ENCODE measurements at places on chromosomes 4 and X.

GRCh38 chr4:27764526-27764837 lies 903.8 kb downstream of the STIM2 start:
- DNase-seq = no peak

DNA sequence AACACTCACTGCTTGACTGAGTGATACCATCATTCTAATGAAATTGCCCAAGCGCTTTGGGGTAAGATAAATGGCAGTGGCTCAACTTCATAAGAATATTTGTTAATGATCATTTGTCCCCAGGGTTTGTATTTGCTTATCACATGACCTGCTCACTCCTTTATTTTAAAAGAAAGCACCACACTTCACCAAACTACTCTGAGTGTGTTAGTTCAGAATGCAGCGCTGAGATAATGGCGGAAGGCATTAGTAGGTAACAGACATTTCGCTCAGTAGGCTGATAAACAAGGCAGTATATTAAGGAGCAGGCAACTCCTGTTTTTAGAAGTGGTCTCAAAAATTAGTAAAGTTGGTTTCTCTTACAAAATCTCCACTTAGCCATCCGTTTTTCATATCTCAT lies 1.6 kb downstream of the SNX25 start:
- no peak for DNase-seq

DNA sequence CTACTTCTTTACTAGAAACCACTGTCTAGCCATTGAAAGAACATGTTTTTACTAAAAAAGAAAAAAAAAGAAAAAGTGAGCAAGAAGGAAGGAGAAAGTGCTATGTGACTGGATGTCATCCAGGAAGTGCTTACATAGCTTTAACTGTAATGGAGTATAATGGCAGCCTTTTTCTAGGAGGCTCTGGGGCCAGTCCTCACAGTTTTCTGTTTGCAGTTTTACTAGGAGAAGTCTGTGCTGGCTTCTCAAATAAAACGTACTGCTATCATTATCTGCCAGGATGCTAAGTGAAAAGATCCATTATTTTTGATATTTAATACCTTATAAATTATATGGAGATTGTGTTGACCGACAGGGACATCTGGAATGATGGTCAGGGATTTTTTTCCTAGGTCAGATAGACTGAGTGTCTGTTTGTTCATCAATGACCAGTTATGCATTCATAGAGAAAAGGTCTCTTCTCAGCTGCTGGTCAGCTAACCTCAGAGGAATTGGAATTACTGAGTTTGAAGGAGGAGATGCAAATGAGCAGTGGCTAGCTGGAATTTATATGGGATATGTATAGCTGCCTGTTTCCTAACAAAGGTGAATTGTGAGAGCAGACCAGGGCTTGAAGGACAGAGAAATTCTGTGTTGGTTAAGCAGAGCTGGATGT lies 21.7 kb downstream of the LPAR4 start:
- DNase-seq = no peak

GRCh38 chr4:96983830-96984229 lies 1143.9 kb downstream of the PDHA2 start:
- no peak for DNase-seq

DNA sequence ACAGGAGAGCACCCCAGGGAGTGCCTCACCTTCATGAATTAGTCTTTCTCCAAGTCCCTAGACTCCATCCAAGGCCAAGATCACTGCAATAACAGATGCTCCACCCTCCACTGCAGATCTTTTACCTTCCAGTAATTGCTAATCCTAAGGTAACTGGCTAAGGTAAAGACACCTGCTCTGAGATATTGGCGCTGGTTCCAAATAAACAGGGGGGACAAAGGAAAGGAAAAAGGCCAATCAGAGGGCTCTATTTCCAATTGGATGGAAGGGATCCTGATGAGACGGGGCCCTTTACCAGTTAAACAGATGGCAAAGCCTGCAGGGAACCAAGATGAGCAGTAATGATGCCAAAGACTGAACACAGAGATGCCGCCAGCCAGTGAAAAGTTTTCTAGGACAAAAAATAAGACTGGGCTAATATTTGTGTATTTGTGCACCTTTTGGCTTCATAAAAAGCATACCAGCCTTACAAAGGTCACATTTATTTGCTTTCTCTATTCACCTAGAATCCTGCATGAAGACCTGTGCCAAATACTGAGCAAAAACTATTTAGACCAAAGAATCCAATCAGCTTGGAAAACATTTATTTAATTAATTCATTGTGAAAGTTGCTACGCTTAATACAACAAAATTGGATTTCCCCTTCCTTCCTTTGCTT lies 148.5 kb downstream of the PPP3CA start:
- DNase-seq = no peak

DNA sequence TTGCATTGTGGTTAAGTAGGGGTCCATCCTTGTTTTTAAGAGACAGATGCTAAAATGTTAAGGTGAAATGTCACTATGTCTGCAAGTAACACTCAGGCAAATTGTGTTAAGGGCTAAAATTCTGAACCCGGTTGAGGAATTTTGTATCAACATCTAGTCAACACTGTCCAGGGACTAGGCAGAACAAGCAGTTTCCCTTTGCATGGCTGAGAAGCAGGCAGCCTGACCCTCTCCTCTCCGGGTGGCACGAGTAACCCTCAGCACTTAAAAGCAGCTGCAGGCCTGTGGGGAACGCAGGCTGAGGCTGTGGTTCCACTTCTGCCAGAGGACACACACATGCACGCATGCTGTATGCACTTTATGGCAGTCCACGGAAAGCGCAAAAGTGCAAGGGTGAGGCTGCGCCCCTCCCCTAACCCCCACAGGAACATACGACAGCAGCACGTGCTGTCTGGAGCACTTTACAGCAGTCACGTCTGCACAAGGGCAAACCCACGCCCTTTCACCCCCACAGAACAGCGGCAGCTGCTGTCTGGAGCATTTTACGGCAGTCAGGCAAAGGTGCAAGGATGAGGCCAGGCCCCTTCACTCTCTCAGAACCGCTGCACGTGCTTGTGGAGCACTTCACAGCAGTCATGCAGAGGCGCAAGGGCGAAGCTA lies 619 bp upstream of the MPC1L start:
- no peak for DNase-seq

- no peak for DNase-seq
These were observed 14.5 kb downstream of the L1CAM start for GRCh38 chrX:153871451-153871850.

DNA sequence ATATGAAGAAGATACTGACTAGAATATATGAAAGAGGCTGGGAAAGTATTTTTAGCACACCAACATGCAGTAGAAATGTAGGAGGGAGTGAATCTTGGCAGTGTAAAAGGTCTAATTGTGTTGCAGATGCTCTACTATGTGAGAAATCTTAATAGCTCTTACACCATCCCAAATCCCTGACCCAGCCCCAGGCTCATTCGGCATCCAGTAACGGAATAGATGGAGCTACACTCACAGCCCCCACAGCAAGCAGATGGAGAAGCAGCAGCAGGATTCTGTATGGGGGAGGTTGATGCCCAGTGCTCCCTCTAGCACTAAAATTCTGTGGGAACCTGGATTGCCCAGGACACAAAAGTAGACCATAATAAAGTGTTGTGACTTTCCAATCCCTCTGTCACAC lies 153.2 kb upstream of the PRDX4 start:
- DNase-seq = no peak
